Fibroblast of the aortic adventitia (primary cell): ENCODE measurements at places on chromosomes 5 and 9.

DNA sequence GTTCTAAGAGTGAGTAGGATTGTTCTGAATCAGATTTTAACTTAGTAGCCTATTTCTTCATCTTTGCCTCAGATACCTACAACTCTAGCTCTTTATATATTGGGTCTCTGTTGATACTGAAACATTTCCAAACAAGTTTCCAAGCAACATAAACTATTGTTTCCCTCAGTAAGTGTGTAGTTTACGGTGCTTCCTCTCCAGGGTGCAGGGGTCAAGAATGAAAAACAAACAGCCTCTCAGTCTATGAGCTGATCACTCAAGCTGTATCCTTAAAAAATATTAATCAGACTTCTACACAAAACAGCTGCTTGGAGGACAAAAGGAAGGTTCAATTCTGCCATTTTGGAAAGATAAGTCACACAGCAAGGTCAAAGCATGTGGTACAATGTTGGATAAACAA, 75.0 kb downstream of the ADAMTS12 start:
- peak; percentile 51 for DNase-seq

- peak; percentile 65 for DNase-seq
Observed at GRCh38 chr5:87113861-87114260, 153.8 kb upstream of the RASA1 start.

GRCh38 chr5:174464504-174465165, 259.7 kb upstream of the MSX2 start:
- DNase-seq, result no peak

DNA sequence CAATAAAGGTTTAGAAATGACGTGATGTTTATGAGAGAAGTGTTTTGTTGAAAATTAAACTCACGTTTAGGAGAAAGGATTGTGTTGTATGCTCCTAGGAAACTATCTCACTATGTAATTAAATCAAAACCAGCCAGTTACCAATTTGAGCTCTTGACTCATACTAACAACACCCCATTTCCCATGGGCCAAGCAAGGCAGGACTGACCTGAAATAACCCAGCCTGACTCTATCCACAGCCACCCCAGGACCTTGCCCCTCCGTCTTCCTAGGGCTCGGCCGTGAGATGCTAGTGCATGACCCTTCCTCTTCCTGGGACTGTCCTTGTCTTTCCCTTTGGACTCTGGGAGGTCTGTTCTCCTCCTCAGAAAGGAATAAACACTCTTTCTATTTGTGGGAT, 16.4 kb downstream of the TLR4 start:
- DNase-seq, result peak; percentile 52

DNA sequence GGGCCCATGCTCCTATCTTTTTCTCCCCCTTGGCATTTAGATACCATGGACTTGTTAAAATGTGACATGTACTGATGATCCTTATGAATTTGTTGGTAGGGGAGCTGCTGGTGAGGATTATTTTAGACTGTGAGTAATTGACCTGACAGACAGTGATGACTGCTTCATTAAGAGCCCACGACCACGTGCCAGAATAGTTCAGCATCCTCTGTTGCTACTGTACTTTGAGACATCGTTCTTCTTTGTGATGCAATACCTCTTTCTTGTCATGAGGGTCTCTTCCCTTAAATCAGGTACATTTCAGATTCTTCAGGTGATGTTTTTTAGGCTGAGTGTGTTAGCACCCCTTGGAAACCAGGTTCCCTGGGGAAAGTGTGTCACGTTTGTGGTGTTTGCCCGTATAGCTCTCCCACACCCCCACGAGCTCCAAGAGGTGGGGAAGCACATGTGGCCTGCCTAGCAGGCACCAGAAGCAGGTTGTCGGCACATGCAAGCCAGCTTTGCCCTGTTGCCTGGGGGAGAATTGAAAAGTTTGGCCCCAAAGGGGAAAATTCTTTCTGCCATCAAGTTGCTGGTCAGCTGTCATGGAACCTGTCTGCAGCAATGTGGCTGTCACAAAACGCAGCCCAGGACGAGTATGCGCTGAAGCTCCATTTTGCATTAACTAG, 25.1 kb downstream of the QRFP start:
- DNase-seq, result no peak

DNA sequence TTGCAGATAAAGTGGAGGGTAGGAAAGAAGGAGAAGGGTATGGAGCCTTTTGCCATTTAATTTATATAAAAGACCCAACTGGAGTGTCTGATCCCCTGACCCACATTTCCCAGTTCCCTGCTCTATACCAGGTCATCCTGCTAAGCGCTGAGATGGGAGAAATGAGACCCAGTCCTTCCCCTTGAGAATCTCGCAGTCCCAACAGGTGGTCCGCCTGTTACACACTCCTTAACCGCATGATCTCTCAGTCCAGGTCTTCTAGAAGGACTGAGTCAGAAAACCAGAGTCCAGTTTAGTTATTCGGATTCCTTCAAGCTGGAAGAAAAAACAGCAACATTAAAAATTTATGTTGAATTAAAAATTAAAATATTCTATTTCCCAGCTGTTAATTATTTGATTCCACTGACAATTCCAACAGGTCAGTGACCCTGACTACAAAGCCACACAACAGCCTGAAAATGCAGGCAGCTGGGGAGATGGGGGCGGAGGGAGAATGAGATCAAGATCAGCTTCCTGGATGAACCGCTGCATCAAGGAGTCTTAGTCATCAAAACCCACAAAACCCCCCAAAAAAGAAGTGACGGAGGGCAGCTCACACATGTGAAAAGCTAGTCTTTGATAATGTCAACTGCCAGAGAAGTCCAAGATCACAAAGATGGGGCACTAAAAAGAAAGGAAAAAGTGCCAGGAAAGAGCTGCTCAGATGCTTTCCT, 44.0 kb downstream of the GGTA1 start:
- DNase-seq, result no peak

DNA sequence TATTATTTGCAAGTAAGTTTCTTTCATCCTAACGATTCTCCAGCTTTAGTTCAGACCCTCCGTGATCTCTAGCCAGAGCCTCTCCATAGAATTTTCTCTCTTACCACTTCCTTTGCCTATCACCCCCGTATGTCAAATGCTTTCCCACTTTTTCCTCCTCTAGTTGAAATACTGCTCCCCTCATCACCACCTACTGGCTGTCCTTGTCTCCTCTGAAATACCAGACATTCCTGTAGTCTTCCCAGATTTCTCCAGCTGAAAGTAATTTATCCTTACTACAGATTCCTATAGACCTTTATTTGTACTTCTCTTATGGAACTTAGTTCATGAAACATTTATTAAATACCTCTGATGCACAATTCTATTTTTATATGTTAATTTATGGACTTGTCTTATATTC, 36.0 kb upstream of the GLIPR2 start:
- DNase-seq, result peak; percentile 66

GRCh38 chr9:133782157-133783130, 44.3 kb upstream of the SARDH start:
- peak; percentile 71 for DNase-seq

DNA sequence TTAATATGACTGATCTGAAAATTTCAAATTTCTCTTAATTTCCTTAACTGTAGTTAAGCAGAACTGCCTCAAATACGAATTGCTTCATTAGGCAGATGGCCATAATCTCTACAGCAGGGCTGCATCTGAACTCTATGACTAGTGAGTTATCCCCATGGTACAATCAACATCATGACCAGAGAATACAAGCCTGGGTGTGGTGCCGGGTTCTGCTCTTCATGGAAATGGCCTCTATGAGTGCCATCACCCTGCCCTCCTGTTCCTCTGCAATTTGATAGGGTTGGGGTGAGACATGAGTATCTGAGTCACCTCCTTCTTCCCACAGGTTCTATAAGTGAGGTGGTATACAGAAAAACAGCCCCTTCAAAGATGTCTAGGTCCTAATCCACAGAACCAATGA, 235.9 kb downstream of the AP3B1 start:
- no peak for DNase-seq

- no peak for DNase-seq
Observed at GRCh38 chr9:126723807-126724172, 81.0 kb upstream of the ZBTB43 start.

GRCh38 chr5:161803-162110, 29.5 kb upstream of the LRRC14B start:
- no peak for DNase-seq

DNA sequence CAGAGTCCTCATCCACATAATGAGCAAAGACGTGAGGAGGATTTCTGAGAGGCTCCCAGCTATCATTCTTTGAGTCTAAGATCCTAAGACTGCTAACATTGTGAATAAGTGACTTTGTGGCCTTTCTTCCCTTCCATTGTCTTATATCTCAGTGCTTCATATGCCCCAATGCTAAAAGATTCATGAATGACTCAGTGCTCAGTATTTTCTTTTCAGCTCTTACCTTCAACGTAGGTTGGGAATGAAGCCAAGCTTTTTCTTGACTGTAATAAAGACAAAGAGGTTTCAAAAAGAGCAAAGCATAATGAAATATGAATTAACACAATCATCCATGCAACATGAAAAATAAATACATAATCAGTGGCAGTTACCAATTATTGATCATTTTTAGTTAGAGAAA, 146.4 kb downstream of the ENTREP1 start:
- DNase-seq, result peak; percentile 58

DNA sequence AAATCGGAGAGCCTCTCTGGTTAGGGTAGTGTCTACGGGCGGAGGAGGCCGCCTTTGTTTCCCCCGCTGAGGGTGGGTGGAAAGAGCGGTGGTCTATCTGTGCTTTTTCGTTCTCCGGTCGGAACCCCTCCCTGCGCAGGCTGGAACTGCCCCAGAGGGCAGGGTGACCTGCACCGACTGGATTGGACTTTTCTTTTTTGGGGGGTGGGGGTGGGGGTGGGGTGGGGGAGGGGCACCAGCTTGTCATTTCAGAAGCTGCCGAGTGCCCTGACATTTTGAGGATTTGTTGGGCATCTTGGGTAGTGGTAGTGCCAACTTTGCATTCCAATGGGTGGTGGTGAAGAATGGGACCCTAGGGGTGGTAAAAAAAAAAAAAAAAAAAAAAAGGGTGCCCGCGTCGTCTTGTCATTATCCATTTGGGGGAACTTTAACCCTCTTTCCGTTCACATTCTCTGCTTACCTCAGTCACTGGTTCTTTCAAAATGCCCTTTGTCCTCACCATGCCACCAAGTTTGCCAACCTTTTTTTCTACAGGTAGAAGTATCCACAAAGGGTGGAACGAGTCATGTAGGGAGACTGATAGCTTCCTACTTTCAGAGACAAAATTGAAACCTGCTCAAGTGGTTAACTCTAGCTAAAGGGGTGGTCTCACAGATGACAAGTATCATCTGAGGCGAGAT, 1.3 kb downstream of the UBE2R2 start:
- DNase-seq, result no peak

DNA sequence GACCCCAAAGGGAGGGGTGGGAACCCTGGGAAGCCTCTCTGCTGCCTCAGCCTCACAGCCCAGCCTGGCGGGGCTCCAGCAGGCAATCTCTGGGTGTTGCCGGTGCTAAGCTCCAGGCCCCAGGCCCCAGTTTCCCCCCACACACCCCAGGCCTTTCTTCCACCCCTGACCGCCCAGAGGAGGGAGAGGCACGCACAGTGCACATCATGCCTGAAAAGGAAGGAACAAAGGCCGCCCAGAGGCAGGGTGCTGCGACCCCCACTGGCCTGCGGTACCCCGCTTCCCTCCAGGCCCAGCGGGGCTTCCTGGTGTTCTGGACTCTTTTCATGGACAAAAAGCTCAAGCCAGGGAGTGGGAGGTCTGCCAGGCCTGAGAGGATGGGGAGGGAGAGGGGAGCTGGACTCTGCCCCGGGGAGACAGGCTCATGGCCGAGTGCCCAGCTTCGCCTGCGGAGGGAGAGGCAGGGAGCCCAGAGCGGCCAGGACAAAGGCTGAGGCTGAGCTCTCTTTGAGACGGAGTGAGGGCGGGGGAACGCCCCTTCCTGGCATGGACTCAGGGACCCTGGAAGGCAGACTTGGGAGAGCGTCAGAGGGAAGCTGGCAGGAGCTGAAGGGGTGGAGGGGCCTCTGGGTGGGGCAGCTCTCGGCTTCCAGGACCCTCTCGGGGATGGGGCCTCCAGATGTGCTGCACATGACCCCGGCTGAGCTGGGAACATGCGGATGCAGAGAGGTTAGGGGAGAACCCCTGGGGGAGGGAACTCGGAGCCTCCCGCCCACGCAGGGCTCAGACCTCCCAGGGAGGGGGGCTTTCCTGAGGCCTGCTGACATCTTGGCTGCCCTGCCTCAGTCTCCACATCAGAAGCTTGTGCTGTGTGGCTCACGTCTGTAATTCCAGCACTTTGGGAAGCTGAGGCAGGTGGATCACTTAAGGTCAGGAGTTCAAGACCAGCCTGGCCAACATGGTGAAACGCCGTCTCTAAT, 1.8 kb upstream of the ENTPD2 start:
- DNase-seq, result peak; percentile 97

- DNase-seq, result no peak
Observed at GRCh38 chr5:94480486-94480885, 137.9 kb downstream of the KIAA0825 start.

- DNase-seq, result peak; percentile 9
Observed at GRCh38 chr5:165630261-165630778, 2124.9 kb downstream of the MAT2B start.

- peak; percentile 30 for DNase-seq
Observed at GRCh38 chr5:75363726-75364495, 26.9 kb downstream of the HMGCR start.

DNA sequence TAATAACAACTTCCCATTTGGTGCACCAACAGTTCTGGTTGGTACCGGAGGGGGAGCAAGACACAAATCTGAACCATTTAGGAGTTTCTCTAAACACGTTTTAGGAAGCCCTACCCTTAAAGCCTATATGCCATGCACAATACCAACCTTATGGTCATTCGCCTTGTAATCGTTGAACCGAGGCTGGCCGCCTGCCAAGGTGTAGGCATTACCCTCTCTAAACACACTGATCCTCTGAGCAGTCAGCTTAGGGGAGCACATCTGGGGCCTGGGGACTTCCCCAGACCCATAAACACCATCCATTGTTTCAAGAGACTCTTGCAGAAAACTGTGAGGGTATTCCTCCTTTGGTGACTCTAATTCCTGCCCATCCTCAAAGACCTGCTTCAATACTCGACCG, 328 bp downstream of the GRXCR2 start:
- DNase-seq, result no peak

GRCh38 chr9:23493219-23493618, 332.8 kb downstream of the ELAVL2 start:
- DNase-seq, result no peak

- peak; percentile 96 for DNase-seq
Observed at GRCh38 chr9:115018547-115019435, 88.4 kb upstream of the TNFSF8 start.

DNA sequence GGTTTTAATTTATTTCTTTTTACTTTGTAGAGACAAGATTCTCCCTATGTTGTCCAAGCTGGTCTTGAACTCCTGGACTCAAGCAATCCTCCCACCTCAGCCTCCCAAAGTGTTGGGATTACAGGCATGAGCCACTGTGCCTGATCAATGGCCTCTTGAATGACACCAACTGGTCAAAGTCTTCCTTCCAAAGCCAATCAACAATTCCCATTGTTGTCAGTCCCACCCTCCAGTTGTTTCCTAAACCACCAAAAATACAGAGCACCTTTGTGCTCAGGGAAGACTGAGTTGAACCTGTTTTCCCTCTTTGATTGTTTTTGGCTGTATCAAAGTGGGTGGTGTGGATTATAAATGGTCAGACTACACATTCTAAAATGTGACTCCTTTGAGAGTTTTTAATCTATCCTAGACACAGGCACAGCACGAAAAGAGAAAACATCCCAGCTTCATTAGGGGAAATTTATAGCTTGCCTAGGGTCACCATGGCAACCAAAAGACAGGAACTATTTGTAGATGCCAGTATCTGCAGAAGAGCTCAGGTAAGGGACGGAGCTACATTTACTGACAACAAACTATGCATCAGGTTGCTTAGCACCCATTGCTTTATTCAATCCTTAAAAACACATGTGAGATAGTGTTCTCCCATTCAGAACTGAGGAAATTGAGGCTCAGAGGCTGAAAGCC, 27.6 kb upstream of the ATP6V1G1 start:
- no peak for DNase-seq
